ENCODE measurements at places on chromosomes 6 and 20.

- DNase-seq, result no peak
Observed at GRCh38 chr6:93820465-93821082, 401.2 kb upstream of the EPHA7 start.

GRCh38 chr6:11972806-11973205 is 39.3 kb upstream of the HIVEP1 start:
- DNase-seq, result no peak

DNA sequence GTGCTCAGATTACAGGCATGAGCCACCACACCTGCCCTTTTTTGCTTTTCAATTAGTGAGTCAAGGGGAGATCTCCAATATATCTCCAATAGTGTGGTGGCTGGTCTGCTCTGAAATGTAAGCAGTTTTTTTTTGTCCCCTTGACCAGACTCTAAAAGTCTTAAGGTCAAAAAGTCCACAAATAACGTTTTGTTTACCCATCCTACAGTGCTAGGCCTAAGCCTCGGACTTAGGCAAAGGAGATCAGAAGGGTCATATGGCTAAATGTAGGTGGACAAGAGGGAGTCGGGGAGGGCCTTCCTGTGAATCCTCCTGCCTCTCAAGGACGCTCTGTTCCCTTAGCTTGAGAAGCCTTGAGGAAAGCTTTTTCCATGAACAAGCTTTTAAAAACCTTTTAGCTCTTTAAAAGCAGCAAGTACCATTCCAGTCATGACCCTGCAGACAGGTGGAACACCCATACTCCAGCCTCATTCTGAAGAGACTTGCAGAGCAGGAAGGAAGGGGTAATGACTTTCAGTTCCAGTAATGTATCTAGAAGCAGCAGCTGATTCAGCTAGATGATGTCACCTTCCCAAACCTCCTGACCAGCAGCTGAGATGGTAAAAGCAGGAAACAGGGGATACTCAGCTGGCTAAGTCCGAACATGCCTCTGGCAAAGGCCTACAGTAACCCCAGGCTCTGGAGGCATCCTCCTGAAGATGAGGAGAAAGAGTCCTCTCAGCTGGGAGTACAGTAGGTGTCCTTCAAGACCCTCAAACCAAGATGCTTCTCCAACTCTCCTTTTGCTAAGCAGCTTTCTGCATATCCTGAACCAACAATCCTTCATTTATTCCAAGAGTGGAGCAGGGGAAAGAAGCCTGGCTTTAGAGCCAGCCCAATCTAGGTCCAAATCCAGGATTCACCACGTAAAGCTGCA is 23.6 kb downstream of the BCL2L1 start:
- DNase-seq, result peak; percentile 84

DNA sequence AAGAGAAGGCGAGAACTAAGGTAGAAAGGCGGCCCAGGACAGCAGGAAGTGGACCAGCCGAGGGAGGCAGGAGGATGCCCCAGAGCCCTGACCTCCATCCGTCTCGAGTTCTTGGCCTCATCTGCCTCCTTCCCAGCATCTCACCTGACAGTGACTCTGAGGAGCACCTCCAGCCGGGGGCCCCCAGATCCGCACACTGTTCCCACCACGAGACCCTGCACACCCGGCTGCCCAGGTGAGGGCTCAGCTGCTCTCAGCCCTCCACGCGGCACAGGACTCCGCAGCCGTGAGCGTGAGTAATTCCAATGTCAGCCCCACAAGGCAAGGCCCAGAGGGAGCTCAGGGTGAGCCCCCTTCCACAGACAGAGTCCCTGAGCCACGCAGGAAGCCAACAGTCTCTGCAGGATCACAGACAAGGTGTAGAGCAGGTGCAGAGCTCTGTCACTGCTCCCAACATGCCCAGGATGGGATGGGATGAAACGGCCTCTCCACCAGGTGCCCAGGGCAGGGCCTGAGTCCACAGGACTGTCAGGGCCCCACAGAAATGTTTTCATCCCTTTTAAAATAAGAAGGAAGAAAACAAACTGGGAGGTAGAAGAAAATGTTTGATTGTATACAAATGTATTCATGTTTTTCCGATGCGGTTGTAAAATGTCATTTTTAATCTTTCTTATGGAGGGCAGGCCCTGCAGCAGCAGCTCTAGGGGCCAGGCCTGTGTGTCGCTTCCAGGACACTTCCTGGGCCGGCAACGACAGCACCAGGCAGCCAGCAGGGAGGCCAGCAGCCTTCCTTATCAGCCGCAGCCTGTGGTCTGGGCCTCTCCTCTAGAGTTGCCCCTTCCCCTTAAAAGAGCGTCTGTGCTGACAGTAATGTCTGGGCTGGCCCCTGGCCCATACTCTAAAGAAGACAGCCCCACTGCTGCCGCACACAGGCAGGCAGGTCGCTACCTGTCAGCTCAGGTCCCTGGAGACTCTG is 66.9 kb downstream of the DLL1 start:
- no peak for DNase-seq

- DNase-seq, result peak; percentile 37
Observed at GRCh38 chr6:68777956-68778355, 142.9 kb downstream of the ADGRB3 start.

DNA sequence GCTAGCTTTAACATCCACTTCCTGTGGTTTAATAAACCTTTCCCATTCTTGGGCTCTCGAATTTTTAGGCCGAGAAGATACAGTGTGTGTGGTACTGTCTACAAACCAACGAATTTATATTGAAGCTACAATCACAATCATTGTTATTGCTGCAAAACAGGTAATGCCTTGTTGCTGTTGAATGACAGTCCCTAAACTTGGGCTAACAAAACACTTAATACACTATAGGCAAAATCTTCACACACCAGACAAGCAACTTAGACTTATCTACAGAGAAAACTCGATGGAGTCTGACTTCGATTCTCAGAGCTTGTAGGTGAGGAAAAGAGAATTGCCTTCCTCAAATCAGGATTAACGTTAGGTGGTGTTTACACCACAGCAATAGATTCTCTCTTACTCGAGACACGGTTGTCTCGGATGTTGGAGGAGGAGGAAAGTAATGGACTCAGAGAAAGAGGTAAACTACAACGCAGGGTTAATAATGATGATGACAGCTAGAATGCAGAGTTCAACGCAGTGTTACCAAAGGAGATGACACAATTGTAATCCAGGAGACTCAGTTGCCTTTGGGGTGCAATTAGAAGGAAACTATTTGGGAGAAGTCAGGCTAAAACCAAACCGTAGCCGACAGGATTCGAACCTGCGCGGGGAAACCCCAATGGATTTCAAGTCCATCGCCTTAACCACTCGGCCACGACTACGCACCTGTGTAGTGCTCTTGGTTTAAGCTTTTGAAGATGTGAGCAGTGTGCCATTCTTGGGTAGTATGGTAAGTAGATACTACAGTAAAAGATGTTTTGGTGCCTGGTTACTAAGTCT is 32.5 kb upstream of the ZNF184 start:
- DNase-seq, result peak; percentile 67

GRCh38 chr6:158647501-158647900 is 2.4 kb upstream of the SYTL3 start:
- DNase-seq, result no peak

DNA sequence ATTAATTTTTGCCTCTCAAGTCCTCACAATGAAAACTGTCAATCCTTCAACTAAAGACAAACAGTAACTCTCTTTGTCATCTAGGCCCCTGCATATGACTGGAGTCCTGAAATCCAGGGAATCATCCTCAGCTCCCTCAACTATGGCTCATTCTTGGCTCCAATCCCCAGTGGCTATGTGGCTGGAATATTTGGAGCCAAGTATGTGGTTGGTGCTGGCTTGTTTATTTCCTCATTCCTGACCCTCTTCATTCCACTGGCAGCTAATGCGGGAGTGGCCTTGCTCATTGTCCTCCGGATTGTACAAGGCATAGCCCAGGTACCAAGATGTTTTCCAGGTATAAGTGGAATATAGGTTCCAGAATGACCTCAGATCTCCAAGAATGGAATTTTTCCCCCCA is 15.4 kb downstream of the SLC17A4 start:
- DNase-seq, result no peak

DNA sequence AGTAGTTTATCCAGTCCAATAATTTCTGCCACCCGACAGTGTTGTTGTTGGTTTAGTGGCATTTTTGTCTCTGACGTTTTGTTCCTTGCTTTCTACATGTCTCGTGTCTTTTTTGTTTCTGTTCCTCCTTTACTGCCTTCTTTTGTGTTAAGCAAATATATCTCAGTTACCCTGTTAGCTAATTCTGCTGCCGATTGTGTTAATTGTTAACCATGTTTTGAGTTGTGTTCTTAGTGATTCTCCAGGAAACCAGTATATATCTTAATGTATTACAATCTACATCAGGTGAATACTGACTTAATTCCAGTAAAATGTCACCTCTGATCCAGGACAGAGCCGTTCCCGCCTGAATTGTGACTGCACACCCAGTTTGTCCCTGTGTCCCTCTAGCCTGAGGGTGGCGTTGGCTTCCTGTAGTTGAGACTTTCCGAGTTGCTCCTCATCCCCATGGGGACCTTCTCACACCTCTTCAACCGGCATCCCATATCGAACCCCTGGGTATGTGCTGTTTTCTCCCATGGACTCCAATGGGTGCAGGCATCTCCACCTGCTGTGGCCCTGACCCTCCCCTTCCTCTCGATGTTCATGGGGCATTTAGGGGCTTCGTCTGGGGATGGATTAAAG is 35.8 kb upstream of the BHLHE23 start:
- peak; percentile 32 for DNase-seq

DNA sequence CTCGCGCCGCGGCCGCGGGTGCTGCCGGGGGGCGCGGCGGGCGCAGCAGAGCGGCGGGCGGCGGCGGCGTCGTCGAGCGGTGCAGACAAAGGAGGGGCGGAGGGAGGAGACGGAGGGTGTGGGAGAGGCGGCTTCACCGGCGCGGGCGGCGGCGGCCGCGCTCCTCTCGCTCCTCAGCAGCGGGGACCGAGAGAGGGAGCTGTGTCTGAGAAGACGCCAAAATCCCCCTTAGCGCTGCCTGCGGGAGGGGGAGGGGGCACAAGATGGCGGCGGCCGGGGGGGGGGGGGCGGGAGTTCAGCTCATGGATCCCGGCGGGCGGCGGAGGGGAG is 296 bp downstream of the ADNP start:
- no peak for DNase-seq

DNA sequence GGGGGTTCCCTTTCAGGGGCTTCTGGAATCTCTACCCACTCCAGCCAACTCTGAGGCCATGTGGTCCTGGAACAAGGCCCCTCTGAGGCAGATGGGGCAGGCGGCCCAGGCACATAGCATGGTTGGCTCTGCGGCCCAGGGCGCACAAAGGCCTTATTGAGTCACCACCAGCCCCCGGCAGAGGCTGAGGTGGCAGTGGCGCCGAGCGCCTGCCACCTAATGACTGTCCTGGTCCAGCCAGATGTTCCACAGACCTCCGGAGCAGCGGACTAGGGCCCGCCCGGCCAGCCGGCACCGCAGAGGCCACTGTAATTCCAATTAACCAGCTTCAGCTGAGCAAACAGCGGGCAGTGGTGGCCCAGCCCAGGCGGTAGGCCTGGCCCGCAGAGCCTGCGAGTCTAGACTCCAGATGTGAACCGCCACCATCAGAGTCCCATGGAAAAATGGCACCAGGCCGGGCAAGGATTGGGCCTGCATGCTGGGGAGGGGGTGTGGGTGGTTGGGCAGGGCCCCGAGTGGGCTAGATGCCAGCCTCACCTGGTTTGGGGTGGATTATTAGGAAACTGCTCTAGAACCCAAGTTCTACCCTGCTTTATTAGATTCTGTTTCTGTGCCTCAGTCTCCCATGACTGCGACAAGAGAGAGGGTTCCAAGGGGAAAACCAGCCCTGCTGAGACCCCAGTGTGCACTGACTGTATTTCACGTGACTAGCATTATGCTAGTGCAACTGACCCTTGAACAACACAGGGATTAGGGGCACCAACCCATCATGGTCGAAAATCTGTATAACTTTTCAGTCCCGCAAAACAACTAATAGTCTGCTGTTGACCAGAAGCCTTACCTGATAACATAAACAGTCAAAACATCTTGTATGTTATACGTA is 34.1 kb upstream of the ID1 start:
- peak; percentile 80 for DNase-seq

DNA sequence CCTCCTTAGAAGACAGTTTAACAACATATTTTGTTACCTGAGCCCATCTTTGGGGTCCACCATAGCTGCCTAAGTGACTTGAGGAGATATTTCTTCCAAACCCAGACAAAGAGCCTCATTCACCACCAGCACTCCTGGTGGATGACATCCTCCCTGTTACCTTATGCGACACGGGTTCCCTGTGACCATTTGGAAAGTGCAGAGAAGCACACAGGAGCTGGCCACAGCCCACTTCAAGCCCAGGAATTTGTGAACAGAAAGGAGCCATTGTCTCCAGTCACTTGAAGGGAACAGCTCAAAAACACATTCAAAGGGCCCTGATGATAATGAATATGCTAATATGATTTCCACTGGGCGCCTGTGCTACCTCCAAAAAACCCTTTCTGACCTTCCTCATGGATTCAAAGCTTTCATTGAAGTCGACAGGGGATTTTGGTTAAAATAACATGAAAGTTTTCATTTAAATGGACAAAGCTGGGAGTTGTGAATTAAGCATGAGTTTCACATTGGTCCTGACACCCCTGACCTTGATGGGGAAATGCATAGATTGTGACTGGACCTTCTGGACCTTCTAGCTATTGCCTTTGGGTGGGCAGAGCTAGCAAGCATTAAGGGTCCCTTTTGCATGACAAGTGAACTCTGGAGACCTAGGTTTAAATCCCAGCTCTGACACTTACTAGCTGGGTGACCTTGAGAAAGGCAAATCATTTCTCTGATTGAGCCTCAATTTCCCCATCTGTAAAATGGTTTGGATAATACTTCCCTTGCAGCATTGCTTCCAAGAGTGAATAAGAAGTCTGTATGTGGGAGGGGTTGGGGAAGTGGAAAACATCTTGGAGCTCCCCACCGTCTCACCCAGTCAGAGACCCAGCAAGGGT is 83.3 kb upstream of the SIRPA start:
- DNase-seq, result no peak

GRCh38 chr6:144410059-144410458 is 124.9 kb downstream of the UTRN start:
- DNase-seq, result no peak

DNA sequence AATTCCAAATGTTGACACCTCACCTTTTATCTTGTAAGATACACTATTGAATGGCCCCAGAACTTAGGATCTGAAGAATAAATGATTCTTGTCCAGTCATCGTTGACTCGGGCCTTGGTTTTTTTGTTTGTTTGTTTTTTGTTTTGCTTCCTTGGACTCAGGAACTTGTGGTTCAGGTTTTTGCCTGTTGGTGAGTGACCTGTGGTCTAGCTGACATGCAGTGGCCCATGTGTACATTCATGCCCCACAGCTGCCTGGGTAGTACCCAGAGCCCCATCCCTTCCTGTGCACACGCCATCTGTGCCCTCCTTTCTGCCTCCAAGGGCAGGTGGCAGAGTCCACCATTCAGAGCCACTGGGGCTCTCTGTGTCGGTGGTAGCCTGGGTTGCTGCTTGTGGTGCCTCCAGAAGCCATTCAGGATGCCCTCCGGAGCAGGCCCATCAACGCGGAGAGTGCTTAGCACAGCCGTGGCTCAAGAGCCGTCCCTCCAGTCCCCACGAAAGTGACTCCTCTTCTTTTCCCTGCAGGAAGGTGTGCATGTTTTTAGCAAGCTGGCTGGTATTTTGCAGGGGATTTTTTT is 85.9 kb downstream of the SYNJ2 start:
- no peak for DNase-seq

All from SHP77 (cell line).